ENCODE measurements at places on chromosomes 7 and 10. TPM values are rescaled to one million over a fixed set of nuclear protein-coding genes. Genes with fewer than 3 reads are reported as not detected.

The GHRHR gene
- total RNA-seq = not detected

The SEPHS1 gene
- total RNA-seq = 95.9 TPM

The ARHGEF35 gene
- 0.97 TPM for total RNA-seq

The TIAL1 gene
- 130 TPM for total RNA-seq

The C10orf53 gene
- total RNA-seq = not detected

The PLPP4 gene
- 0.90 TPM for total RNA-seq

All from neural progenitor cell (in vitro differentiated cells).